ENCODE measurements at places on chromosomes 16 and 17. TPM values are rescaled to one million over a fixed set of nuclear protein-coding genes. Genes with fewer than 3 reads are reported as not detected.

GRCh38 chr16:2715519-2715918, 4.5 kb downstream of the PRSS27 start:
- peak; percentile 44 for DNase-seq

- DNase-seq: no peak
Measured at GRCh38 chr16:66427036-66427860, at the start of gene BEAN1. BEAN1 (plus strand) TSS chr16:66427295; CDS start chr16:66437677, 10,382 bp downstream.

- no peak for DNase-seq
Measured at GRCh38 chr16:4212934-4213296, 29.0 kb downstream of the SRL start.

DNA sequence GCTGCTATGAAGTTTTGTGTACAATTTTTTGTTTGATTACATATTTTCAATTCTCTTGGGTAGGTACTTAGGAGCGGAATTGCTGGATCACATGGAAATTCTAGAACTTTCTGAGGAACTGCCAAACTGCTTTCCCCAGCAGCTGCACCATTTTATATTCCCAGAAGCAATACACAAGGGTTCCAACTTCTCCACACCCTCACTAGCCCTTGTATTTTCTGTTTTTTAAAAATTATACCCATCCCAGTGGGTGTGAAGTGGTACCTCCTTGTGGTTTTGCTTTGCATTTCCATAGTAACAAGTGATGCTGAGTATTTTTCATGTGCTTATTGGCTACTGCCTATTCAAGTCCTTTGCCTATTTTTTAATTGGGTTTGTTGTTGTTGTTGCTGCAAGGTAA, 20.9 kb downstream of the NACA2 start:
- DNase-seq: no peak

DNA sequence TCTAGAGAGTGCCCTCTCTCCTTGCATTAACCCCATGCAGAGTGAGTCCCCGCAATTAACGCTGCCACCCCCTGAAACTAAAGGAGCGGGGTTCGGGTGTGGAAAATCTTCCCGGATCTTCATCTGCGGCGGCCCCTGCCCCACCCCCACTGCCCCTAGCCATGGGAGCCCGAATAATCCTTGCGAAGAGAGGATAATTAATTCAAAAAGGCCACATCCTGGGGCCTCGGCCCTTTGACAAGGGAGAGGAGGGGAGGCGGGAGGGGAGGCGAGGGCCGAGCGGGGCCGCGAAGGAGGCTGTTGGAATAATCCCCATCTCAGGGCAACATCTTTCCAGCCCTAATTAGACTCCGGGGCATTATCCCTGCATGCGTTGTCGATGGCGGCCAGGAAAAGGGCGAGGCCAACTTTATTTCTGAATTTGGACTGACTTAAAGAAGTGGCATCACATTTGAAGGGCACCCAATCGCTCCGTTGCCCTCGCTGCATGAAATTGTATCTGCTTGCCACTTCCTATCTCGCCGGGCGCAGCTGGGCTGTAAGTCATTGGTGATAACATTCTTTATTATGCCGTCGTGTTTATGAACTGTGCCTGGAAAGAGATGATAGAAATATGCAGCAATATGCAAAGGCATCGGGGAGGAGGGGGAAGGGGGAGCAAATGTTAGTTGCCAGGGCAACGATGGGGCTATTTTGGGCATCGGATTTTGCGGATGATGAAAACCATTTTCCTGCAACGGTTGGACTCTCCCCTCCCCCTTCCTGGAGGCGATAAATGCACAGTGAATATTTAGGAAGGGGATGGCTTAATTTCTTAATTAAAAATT, 387.1 kb upstream of the TNRC6C start:
- no peak for DNase-seq

DNA sequence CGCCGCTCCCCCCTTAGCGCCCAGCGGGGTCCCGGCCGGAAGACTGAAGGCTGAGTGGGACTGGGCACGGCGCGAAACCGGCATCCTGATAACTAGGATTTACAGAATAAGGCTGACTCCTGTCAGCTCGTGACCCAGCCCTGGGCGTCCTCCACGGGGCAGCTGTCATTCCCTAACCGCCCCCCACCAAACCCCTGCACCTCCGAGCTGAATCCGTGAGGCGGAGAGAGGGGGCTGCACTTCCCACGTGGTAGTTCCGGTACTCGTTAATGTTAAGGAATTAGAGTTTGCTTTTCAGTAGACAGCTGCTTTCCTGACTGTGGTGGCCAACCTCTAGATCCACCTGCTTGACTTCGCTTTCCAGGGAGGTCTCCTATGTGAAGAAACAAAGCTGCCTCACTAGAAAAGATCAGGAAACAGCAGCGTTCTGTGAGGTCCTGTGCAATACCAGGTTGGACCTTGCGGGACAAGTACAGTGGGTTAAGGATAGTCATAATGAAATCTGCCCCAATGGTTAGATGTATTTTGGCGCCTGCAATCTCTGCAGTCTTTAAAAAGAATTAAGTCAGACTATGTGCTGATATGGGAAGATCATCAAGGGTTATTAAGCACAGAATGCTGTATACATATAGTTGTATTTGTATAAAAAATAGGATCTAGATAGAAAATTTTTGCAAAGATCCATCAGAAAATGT, 1.1 kb upstream of the WBP2 start:
- DNase-seq: no peak

DNA sequence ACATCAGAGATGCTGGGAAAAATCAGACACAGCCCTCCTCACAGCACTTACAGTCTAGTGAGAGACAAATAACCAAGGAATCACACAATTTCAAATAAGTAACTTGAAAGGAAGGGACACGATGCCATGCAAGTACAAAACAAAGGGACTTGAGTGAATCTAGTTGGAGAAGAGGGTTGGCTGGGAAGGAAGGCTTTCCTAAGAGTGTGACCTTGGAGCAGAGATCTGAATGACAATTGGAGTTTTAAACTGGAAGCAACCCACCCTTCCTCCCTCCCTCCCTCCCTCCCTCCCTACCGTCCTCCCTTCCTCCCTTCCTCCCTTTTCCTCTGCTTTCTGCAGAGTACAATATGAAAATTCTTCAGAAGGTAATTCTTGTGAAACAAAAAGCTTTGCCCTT, 31.1 kb downstream of the ADAMTS18 start:
- no peak for DNase-seq

DNA sequence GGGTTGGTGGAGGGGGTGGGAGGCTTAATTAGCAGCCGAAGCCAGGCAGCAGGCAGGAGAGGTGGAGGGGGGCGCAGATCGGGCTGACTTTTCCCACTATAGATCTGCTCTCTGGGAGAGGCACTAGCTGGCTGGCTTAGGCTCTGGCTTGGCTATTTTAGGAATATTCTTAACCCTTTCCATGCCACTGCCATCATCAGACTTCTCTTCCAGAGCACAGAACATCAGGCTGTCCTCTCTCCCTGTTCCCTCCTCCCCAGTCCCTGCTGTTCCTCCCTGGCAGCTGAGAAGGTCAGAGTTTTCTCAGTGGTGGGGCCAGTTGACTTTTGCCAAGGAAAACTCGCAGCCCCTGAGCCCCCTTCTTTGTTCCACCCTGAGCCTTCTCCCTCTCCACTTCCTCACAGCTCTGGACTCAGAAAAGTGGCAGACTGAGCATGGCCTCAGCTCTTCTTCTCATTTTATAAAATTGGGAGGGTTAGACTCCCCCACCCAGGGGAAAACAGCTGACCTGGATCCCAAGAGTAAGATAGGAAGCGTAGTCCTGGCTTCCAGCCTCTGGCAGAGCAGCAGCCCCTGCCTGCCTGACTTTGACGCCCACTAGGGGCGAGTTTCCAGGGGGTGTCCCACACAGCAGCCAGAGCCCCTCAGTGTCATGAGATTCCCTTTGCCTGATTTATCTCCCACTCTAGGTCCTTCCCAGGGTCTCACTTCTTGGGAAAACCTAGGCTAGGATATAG, 9.9 kb upstream of the C1QL1 start:
- DNase-seq: no peak

- DNase-seq: no peak
Measured at GRCh38 chr17:83064732-83065659, 14.4 kb upstream of the METRNL start.

GRCh38 chr16:75019007-75019406, 20.2 kb downstream of the ZNRF1 start:
- no peak for DNase-seq

GRCh38 chr17:8868529-8868951, 1.1 kb upstream of the PIK3R6 start:
- DNase-seq: no peak

GRCh38 chr16:3654249-3654991, at the start of gene DNASE1:
DNASE1 (plus strand) TSS chr16:3654691; CDS start chr16:3655374, 683 bp downstream.
- DNase-seq: peak; percentile 43

GRCh38 chr16:23607726-23608125, 11.6 kb upstream of the NDUFAB1 start:
- no peak for DNase-seq

DNA sequence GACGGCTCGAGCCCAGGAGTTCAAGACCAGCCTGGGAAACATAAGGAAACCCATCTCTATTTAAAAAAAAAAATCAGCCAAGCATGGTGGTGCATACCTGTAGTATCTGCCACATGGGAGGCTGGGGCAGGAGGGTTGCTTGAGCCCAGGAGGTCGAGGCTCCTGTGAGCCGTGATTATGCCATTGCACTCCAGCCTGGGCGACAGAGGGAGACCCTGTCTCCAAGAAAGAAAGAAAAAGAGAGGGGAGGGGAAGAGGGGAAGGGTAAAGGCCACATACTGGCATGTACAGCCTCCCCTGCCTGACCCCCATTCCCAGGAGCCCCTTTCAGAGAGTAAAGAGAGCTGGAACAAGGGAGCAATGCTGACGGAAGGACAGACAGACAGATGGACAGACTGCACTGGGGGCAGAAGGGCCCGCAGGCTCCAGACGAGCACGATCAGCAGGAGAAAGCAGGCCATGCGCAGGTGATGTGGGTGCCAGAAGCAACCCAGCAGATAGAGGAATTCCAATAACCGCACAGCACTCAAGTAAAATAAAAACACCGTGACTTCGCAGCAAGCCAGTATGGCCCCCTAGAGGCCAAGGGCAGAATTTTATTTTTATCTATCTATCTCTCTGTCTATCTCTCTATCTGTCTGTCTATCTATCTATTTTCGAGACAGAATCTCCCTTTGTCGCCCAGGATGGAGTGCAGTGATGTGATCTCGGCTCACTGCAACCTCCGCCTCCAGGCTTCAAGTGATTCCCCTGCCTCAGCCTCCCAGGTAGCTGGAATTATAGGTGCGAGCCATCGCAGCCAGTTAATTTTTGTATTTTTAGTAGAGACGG, 27.1 kb upstream of the SNN start:
- no peak for DNase-seq

- no peak for DNase-seq
Measured at GRCh38 chr17:27384726-27385125, 71.5 kb upstream of the KSR1 start.

DNA sequence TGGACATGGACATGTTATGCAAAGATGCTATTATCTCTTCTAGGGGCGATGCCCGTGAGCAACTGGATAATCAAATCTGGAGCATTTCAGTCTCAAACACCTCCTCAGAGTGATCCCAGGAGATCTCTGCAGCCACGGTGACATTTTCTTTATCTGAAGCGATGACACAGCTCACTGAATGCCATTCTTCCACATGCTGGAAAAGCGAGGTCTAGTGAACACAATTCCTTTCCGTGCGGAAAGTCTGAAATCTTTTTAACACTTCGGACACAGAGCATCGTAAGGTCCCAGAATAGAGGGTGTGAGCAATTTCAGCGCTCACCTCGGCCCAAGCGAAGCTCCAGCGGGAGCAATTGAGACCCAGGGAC, 531 bp upstream of the HASPIN start:
- DNase-seq: no peak

DNA sequence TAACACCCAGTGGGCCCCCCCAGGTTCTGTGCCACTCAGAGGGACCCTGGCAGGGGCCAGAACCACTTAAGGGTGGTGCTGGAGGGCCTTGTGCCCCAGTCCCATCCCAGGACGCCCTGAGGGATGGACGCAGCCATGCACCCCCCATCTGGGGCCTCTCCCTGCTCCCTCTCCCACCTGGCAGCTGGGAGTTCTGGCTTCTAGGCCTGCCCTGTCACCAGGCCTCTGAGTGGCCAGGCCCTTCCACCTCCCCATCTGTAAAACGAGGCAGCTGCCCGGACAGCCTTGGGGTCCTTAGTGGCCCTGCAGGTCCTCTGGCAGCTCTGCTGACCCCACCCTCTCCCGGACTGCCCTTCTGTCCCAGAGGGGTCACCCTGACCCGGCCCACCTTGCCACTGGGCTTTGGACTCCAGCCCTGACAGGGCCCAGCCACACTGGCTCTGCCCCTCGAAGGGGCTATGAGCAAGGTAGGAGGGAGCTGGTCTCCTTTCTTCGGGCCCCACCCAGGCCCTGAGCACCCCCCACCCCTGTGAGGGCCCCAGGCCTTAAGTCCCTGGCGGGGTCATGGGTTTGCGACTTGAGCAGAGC, 12.3 kb downstream of the PAM16 start:
- no peak for DNase-seq

Gene KRT32
- polyA plus RNA-seq: not detected

Gene ATF7IP2
- polyA plus RNA-seq: 24.3 TPM

Gene C17orf107
- 1.0 TPM for polyA plus RNA-seq

Gene METRN
- polyA plus RNA-seq: 5.8 TPM

Gene HOXB9
- polyA plus RNA-seq: 63.8 TPM

Gene FNDC8
- polyA plus RNA-seq: 0.17 TPM

Gene VPS25
- 89.1 TPM for polyA plus RNA-seq

Gene CLDN9
- polyA plus RNA-seq: 3.2 TPM

Gene ZNF19
- polyA plus RNA-seq: 13.4 TPM

Gene TAT
- 0.09 TPM for polyA plus RNA-seq

Gene ZPBP2
- polyA plus RNA-seq: not detected

Data from right renal pelvis (tissue), 4 donors.